T-helper 17 cell (primary cell): ENCODE measurements at places on chromosomes 7 and 10. TPM values are rescaled to one million over a fixed set of nuclear protein-coding genes. Genes with fewer than 3 reads are reported as not detected.

LUC7L2 gene
- total RNA-seq: 187 TPM

GPR15LG gene
- total RNA-seq: not detected

RNF148 gene
- not detected for total RNA-seq

IL2RA gene
- 51.7 TPM for total RNA-seq

BAMBI gene
- 0.92 TPM for total RNA-seq

KIF11 gene
- 1.3 TPM for total RNA-seq

CALML3 gene
- total RNA-seq: not detected

ANK3 gene
- total RNA-seq: 71.2 TPM

MDFIC gene
- 109 TPM for total RNA-seq

FAM25C gene
- not detected for total RNA-seq

SPDYE16 gene
- total RNA-seq: not detected

GRCh38 chr7:155896531-155897263 is 84.4 kb upstream of the SHH start:
- DNase-seq: no peak

DNA sequence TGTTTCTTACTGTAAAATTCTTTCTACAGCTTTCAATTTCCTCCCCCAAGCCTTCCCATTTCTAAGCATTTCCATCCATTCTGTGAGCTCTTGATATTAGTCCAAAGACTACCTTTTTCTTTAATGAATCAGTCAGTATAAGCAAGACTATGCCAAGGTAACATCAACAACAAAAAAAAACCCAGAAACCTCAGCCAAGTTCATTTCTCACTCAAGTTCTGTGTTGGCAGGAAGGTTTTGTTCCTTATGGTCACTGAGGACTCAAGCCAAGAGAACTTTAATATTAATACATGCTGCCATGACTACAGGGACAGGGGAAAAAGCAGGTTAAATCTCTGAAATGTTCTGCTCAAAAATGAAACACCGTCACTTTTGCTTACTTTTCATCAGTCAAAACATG is 621.2 kb upstream of the NRP1 start:
- no peak for DNase-seq

- DNase-seq: no peak
These were observed 248.4 kb downstream of the WDR11 start for GRCh38 chr10:121099592-121099991.

- DNase-seq: no peak
These were observed 362.0 kb downstream of the ZNF248 start for GRCh38 chr10:37495415-37495814.

DNA sequence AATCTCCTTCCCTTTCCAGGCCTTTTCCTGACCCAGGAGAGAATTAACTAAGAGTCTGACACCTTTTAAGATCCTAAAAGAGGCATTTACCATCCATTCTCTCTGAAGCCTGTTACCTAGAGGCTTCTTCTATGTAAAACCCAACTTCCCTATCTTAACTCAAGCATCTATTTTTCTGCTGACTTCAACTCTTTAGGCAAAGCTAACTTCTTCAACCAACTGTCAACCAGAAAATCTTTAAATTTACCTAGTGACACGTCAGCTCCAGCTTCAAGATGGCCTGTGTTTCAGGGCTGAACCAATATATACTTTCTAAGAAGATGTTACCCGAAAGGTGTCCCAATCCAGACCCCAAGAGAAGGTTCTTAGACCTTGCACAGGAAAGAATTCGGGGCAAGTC is 492.3 kb upstream of the AUTS2 start:
- no peak for DNase-seq

GRCh38 chr10:58973235-58973595 is 203.2 kb upstream of the PHYHIPL start:
- DNase-seq: no peak

GRCh38 chr10:12081470-12081869 is 12.7 kb downstream of the DHTKD1 start:
- no peak for DNase-seq

DNA sequence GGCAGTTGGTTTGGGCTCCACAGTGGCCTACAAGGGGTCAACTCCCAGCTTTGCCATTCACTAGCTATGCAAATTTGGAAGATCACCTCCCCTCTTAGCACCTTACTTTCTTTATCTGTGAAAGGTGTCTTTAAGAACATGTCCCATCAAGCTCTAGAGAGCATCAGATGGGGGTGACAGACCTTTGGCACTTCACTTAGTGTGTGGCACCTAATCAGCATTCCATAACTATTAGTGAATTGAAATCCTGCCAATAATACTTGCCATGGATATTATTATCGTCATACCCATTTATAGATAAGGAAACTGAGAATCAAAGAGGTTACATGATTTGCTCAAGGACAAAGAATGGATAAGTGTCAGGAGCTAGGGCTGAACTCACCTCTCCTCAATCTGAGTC is 51.9 kb downstream of the PLPP4 start:
- DNase-seq: no peak

DNA sequence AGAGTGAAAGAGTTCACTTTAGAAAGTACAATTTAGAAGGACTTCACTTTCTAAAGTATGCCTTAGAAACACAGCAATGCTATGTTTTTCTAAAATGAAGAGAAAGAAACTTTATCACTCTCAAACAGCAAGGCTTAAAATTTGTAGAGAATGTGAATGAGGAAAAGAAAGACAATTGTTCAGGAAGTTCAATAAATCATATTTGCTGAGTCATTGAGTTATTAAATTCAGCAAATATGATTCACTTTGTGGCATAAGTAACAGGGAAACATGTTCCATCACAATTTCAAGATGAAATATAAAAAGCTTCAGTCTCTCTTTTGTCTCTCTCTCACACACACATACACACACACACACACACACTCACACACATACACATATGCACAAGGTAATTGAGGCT is 187.9 kb downstream of the PCDH15 start:
- no peak for DNase-seq

DNA sequence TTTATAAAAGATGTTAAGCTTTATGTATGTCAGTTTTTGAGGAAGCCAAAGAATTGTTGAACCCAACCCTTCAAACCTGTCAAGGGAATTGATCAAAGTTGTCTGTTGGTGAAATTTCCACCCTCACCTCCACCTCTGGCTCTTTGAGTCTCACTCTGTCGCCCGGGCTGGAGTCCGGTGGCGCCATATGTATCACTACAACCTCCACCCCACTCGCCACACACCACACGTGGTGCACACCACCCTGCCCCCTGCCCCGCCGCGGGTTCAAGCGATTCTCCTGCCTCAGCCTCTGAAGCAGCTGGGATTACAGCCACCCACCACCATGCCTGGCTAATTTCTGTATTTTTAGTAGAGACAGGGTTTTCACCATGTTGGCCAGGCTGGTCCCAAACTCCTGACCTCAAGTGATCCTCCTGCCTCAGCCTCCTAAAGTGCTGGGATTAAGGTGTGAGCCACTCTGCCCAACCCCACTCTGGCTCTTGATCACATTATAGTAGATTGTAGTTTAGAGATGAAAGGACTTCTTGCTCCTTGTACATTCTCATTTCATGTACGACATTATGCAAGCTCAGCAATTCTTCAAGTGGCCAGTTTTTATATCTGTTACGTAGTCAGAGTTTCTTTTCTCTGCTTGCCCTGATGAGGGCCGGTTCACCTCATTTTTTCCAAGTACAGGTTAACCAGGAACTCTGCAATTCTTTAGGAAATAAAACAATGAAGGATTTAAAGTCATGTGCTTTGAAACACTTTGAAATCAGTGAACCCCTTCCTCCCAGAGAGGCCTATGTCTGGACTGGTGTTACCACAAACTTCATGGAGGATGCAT is 7.0 kb downstream of the BAMBI start:
- DNase-seq: no peak

DNA sequence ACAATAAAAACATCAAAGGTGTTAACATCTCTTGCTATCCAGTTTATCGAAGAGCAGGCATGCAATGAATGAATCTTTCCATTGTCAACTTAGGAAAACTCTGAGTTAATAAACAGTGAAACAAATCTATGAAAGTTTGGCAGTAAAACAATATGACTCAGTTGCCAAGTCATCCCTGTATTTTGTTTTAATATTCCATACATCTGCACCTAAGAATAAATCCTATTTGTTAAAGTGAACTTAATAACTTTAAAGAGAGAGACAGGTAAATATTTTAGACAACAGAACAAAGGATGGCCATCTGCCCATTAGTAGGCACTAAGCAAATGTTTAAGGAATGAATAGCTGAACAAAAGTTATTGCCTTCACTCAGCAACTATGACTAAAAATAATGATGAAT is 700.5 kb upstream of the CELF2 start:
- no peak for DNase-seq

DNA sequence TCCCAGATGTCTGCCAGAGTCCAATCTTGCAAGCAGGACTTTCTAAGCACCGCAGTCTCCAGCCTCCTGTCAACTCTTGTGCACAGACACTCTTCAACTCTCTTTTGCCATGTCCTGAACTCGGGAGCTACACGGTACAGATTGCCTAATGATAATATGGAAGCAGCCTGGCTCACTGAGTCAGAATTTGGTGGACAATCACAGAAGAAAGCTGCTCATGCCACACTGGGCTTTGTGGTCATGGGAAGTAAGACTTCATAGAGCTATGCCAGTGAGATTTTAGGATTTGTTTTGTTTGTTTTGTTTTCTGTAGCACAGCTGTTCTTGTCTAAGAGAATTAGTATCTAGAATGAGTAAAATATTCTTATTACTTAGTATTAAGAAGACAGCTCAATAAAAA is 144.1 kb upstream of the PRSS58 start:
- DNase-seq: no peak

DNA sequence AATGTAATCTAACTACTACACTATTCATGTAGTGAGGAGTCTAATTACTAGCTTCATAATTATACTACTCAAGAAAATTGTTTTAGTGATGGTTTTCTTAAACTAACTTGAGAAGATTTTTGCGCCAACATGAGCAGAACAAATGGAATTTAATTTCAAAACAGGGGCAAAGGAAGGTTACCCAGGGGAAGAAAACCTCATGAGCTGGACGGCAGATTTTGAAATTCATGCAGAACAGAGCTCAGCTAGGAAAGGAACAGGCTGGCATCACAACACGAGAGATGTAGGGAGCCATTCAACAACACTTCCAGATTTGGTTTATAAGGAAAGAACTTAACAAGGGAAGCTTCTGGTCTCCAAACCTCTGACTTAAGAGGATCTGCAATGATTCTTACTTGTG is 235.3 kb upstream of the PRKCQ start:
- no peak for DNase-seq

- DNase-seq: no peak
These were observed 238.5 kb upstream of the MAGI2 start for GRCh38 chr7:79692015-79692414.

- DNase-seq: peak; percentile 20
These were observed at the start of gene PIK3AP1 for GRCh38 chr10:96720422-96721206. TSS of gene PIK3AP1 (minus strand) at chr10:96720514. CDS start at chr10:96720394, 120 bp downstream.

- no peak for DNase-seq
These were observed 214.7 kb downstream of the DNAJB6 start for GRCh38 chr7:157551325-157552070.

- DNase-seq: no peak
These were observed 40.2 kb upstream of the MYL10 start for GRCh38 chr7:101669307-101669706.

DNA sequence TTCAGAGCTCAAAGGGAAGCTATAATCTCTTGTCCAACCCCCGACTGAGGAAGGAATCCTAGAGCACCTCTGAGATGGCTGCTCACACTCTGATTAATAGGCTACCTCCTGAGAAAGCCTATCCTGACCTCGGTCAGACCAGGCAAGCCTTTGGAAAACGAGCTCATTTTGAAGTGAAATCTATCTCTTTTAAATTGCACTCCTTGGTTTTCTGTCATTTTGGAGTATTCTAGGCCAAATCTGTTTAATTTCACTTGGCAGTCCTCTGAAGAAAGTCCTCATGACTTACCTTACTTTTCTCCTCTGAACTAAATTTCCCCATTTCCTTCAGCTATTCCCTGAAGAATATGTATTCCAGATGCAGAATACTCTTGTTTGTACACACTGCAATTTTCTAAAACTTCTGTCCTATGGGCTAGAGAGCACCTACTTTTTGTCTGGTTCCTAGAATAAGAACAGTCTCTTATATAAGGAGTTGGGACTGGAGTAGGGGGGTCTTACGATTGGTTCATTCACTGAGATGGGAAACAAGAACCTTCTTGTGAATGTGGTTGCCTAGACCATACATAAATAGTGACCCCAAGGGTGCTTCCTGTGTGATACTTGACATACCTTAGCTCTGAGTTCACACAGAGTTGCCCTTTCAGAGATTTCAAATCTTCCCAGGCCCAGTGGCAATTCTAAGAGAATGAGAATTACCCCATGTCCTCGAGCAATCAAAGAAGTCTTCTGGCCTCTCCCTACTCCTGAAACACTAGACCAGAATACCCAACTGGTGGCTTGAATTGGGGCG is 31.9 kb upstream of the HPS1 start:
- DNase-seq: no peak

- no peak for DNase-seq
These were observed 88.5 kb downstream of the IPMK start for GRCh38 chr10:58179238-58179637.

- DNase-seq: no peak
These were observed 183.0 kb downstream of the THSD7A start for GRCh38 chr7:11648980-11649379.

DNA sequence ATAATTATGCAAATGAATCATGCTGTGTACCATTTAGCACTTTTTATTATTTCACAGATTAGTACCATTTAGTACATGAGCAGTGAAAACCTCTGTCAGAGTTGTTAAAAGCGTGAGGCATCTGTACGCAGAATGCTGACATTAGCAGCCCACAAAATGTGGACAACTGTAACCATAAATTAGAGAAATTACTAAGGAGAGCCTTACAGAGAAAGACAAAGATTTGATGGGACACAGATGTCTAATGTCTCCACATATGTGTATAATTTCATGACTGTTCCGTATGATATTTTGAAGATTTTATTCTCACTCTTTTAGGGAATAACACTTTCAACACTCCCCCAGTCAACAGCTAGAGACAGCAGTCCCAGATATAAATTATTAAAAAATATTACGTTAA is 414.0 kb upstream of the ANKRD30A start:
- no peak for DNase-seq

GRCh38 chr10:110220398-110220797 is 13.0 kb downstream of the MXI1 start:
- DNase-seq: no peak
